ENCODE measurements at places on chromosomes 16 and 17.

GRCh38 chr16:86575754-86576557 lies 2.4 kb upstream of the FOXL1 start:
- DNase-seq: no peak

GRCh38 chr17:6502871-6503509 lies 53.4 kb downstream of the PITPNM3 start:
- DNase-seq: no peak

DNA sequence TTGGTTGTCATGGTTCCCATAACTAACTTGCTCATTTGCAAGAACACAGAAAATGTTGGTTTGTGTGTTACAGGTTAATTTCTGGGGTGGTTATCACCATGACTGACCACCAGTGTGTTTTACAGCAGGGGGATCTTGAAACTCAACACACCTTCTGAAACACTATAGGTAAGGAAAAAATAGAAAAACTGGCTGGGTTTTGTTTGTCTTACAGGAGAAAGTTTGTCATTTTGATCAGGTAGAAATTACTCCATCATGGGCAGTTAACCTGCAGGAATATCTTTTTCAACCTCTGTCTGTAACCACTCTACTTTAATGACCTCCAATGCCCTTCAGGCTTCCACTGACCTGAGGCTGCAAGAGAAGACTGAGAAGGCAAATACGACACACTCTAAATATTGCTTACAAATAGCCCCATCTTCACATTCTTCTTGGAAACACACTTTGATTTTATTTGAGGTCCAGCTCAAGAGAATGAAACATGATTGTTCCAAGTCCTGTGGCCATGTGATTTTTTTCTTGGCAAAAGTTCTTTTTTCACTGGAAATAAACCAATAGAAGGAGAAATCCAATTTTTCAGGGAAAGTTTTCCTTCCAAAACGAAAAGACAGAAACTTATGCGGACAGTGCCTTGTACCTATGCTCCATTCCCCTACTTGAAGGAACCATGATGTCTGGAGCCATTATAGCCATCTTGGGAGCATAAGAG lies 428.7 kb upstream of the SALL1 start:
- no peak for DNase-seq

DNA sequence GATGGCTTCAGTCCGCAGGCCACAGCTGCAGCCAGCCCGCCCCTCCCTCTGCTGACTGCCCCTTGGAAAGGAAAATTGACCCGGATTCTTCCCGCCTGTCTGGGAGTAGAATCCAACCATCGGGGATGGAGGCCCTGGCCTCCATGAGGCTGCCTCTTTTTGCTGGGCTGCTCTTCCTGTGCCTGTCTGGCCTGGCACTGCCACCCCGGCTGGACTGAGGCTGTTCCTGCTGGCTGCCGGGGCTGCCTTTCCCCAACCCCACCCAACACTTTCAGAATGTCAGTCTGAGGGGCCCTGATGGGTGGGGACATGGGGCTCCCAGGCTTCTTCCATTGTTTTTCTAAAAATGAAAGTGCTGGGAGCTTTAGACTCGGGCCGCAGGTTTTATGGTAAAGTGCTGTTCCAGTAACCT lies 7.3 kb downstream of the BAHCC1 start:
- no peak for DNase-seq

DNA sequence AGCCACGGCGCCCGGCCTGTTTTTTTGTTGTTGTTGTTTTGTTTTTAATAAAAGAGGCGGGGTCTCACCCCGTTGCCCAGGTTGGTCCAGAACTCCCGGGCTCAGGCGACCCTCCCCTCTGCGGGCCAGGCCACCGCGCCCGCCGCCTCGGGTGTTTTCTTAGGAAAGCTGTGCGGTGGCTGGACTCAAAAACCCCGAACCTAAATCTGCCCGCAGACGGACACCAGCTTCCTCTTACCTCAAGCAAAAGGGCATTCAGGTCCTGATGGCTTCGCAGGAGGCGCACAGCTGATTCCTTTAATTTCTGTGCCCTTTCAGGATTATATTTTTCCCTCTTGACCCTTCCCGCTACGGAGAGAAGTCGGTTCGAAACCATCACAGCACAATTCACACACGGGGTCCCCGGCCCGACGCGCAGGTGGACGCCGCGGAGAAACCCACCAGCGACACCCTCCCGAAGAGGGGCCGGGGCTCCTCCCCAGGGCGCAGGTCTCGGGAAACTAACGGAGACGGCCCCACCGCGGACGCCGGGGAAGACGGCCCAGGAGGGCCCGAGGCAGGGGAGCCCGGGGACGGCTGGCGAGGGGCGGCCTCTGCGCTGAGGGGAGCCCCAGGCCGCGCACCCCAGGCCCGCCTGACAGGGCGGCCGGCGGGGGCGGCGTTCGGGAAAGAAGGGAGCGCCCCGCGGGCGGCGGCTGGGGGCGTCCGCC lies 653 bp downstream of the FANCA start:
- DNase-seq: no peak

GRCh38 chr16:65697065-65697464 lies 575.2 kb upstream of the CDH11 start:
- DNase-seq: no peak

- no peak for DNase-seq
These were observed at the start of gene CD300E for GRCh38 chr17:74623693-74624093. Gene CD300E (minus strand): TSS chr17:74623738. CDS start chr17:74623621, 117 bp downstream.

DNA sequence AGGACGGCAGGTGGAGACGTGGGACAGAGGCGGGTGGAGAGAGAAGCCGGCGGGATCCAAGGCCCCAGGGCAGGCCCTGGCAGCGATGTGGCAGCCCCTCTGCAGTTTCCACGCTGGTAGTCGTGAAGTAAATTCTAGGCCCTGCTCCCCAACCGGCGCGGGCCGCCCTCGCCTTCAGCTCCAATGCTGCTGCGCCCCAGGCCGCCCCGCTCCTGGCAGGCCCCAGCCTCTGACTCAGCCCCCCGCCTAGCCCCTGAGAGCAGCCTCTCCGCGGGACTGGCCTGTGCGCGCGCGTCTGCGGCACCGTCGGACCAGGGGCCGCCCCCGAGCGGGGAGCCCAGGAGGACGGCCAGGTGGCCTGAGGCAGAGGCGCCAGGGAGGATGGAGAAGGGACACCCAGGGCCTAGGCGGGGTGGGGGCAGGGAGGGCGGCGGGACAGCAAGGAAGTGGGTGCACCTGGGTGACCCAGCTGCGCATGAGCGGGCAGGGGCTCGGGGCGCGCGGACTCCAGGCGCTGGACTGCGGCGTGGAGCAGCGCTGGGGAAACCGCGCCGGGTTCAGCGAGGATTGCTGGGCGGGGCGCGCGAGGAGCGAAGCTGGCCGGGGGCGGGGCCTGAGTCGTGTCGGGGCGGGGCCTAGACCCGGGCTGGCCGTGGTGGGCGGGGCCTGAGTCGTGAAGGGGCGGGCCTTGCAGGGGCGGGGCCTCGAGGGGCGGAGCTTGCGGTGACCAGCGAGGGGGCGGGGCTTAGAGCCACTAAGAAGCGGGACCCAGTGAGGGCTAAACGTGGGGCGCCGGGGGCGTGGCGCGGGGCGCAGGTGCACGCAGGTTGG lies 29.6 kb downstream of the ZNF778 start:
- DNase-seq: peak; percentile 26

GRCh38 chr16:58451265-58451689 lies 48.7 kb upstream of the NDRG4 start:
- no peak for DNase-seq

GRCh38 chr17:67525239-67526135 lies 148.4 kb downstream of the PITPNC1 start:
- DNase-seq: no peak

- DNase-seq: no peak
These were observed 1.7 kb downstream of the MYH11 start for GRCh38 chr16:15854906-15855703.

DNA sequence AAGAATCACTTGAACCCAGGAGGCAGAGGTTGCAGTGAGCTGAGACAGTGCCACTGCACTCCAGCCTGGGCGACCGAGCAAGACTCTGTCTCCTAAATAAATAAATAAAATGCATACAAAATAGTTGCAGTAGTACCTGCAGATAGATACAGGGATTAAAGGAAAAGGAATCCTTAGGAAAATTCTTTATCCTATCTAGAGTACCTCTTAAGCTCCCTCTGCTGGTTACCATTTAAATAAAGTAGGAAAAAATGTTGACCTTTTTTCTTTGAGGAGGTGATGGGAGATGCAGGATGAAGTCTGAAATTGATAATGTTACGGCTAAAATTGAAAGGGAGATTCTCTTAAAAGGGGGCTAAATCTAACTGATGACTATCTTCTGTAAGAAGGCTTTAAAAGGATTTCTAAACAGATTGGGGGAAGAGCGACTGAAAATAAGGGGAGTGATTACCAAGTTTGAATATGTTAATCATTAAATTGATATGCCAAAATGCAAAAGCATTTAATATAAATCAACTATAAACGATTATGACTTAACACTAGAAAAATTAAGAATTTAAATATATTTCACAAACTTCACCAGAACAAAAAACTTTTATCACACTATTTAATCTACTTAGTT lies 29.4 kb downstream of the C16orf87 start:
- no peak for DNase-seq
